ENCODE measurements at places on chromosomes 16 and 17.

- no peak for DNase-seq
Measured at GRCh38 chr17:77410470-77410869, 269.7 kb downstream of the SEC14L1 start.

GRCh38 chr16:74071996-74072535 is 224.5 kb upstream of the PSMD7 start:
- no peak for DNase-seq

DNA sequence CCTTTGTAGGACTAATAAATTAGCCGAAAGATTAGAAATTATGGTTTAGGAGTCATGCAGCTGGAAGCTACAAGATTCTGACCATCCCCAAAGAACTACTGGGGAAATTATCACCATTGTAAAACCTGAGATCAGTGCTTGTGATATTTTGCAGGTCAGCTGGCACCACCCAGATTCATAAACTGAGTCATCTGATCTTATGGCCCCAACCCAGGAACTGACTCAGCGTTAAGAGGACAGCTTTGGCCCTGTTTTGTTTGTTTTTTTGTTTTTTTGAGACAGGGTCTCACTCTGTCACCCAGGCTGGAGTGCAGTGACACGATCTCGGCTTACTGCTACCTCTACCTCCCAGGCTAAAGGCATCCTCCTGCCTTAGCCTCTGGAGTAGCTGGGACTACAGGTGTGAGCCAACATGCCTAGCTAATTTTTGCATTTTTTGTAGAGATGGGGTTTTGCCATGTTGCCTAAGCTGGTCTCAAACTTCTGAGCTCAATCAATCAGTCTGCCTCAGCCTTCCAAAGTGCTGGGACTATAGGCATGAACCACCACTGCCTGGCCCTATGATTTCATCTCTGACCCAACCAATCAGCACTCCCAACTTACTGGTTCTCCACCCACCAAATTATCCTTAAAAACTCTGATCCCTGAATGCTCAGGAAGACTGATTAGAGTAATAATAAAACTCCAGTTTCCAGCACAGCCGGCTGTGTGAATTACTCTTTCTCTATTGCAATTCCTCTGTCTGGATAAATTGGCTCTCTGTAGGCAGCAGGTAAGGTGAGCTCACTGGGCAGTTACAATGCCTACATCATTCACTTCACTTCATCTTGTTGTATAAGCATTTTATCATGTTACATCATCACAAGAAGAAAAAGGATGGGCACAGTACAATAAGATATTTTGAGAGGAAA is 79.4 kb upstream of the KSR1 start:
- no peak for DNase-seq

DNA sequence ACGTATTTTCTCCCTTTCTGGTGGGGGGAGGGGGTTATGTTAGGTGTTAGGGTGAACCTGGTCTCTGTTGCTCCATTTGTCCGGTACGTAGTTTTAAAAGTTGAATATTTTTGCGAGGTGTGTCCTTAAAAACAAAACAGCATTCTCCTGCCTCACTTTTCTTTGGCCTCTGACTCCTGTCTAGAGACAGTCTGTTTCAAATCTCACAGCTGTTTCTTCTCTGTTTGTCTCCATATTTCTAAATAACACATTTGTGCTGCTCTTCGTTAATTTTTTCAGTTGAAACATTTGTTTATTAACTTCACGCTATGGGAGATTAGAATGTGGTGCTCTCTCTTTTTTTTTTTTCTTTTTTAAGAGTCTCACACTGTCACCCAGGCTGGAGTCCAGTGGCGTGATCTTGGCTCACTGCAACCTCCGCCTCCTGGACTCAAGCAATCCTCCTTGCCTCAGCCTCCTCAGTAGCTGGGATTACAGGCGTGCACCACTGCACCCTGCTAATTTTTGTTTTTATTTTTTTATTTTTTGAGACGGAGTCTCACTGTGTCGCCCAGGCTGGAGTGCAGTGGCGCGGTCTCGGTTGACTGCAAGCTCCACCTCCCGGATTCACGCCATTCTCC is 31.7 kb downstream of the RPA1 start:
- DNase-seq, result no peak

- no peak for DNase-seq
Measured at GRCh38 chr16:77416939-77417480, 17.8 kb downstream of the ADAMTS18 start.

GRCh38 chr16:57519796-57520360 is 16.5 kb downstream of the CCDC102A start:
- peak; percentile 23 for DNase-seq

- no peak for DNase-seq
Measured at GRCh38 chr17:37766971-37767370, 22.1 kb upstream of the HNF1B start.

DNA sequence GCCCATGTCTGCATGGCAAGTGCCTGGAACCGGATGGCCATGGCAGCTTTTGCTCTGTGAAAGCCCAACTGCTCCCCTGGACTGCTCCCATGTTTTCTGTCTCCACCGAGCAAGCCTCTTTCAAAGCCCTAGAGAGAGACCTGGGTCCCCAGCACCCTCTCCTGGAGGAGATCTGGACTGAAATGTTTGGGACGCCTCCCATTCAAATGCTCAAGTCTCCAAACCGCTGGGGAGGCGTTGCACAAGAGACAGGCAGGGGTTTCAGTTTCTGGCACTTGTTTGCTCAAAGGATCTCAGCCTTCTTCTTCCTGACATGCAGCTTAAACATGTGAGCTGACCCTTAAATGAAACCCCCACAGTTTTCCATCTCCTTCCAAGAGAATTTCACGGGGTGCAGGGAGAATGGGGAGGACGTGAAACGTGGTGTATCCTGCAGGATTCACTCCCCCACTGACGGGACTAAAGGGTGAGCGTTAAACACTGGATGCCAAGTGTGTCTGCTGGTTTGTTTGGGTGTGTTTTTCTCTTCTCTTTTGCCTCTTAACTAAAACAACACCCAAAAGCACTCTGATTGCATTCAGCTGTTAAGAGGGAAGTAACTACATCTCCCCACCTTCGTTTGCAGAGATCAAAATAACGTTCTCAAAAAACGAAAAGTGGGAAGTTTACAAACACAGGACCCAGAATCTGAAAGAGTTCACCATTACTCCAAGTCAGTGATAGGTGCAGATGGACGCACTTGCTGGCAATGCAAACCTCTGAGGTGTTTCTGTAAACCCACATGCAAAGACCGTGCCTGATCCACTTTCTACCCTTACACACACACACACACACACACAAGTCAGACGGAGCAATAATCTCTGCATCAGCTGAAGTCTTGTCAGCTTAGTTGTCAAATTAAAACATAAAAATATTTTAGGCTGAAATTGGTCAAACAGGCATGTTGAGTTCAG is 256.9 kb downstream of the C16orf95 start:
- no peak for DNase-seq

DNA sequence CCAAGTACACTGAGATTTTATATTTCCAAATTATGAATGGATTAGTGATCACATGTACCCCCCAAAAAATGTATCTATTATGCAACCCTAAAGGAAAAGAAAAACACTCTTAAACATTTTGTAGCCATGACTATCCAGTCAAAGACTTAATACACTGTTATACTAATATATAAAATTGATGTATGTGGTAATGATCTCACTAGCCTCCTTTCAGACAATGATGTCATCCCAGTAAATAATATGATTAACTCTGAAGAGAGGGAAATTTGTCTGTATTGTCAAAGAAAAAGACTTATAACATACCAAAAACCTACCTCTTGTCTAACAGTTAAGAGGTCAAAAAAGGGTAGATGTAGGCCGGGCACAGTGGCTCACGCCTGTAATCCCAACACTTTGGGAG is 80.7 kb downstream of the USP32 start:
- DNase-seq, result no peak

DNA sequence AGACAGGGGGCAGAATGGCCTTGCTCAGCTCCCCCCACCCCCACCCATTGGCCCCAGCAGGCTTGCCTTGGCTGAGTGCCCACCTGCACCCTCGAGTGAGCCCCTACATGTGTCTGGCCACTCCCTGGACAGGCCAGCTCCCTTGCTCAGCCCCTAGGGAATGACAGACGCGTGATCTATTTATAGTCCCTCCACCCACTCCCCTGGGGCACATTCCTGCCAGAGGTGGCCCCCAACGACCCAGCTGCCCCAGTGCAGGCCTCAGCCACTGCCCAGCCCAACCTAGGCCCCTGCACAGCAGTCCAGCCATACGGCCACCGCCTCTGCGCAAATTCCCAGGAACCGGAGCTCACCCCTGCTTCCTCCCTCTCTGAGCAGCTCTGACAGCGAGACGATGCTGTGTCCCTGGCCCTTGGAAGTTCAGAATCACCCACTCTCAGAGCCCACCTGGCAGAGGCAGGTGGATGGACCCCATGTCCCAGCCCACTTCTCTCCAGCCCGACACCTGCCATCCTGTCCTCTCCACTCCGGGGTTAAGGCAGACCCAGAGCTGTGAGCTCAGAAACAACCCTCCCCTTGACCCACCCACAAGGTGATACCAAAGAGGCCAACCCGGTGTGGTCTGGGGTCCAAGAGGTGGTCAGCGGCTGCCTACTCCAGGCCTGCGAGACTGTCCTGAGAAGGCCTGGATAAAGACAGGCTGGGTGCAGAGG is 11.5 kb upstream of the P2RX1 start:
- DNase-seq, result no peak

DNA sequence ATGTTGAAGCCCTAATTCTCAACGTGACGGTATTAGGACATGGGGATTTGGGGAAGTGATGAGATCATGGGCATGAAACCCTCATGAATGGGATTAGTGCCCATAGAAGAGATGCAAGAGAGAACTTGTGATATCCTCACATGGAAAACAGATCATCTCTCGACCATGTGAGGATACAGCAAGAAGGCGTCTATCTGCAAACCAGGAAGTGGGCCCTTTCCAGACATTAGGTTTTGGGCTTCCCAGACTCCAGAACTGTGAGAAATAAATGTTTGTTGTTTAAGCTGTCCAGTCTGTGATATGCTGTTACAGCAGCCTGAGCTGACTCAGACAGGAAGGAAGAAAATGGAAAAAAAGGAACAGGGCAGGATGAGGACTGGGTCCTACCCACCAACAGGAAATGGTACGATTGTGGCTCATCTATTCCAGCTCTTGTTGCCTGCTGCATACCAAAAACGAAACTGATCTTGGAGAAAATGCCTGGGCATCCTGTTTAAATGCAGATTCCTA is 21.9 kb upstream of the SSTR2 start:
- DNase-seq, result peak; percentile 27

GRCh38 chr17:77019893-77020379 is 120.8 kb upstream of the SEC14L1 start:
- DNase-seq, result no peak

GRCh38 chr16:22684574-22685458 is 129.1 kb upstream of the HS3ST2 start:
- DNase-seq, result peak; percentile 36

GRCh38 chr16:69260019-69260418 is 51.1 kb upstream of the VPS4A start:
- no peak for DNase-seq

DNA sequence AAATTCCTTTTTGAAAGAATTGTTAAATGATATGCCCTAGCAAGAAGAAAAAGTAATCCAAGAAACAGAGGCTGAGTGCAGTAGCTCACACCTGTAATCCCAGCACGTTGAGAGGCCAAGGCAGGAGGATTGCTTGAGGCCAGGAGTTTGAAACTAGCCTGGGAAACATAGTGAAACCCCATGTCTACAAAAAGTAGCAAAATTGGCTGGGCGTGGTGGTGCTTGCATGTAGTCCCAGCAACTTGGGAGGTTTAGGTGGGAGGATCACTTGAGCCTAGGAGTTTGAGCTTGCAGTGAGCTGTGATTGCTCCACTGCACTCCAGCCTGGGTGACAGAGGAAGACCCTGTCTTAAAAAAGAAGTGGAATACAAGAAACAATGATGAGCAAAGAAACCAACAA is 56.1 kb downstream of the NT5M start:
- no peak for DNase-seq

GRCh38 chr16:28538733-28539596 is at the start of gene NUPR1:
Gene NUPR1 (minus strand): TSS chr16:28538974. CDS start chr16:28538907, 67 bp downstream.
- DNase-seq, result no peak

DNA sequence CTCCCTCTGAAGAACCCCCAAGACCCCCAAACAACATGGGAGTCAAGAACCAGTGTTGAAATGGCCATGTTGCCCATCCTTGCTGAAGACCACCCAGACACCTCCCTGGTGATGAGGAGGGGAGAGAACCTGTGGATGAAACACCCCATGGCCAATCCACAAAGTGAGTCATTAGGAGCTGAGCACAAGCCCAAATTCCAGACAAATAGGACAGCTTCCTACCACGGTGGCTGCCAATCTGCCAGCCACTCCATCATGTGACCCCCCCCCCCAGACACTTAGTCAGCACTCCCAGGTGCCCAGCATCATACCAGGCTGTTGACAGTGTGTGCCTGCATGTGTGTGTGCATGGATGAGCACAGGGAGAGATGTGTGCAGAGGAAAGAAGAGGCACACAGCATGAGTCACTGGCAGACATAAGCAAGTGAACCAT is 26.4 kb upstream of the RPL38 start:
- peak; percentile 46 for DNase-seq

DNA sequence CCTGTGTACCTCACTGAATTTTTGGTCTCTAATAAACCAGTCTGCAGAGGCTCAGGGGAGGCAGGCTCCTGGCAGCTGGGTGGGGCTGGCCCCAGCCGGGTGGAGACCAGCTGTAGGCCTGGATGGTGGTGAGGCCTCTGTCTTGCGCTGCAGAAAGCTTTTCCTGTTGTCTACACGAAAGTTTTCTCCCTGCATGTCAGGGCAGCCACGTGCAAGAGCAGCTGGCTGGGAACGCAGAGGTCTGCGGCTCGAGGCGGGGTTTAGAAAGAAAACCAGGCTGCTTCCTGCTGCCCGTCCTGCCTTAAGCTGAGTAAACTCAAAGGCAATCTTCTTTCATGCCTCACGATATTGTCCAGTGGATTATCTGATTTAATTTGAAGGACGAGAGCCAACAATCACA is 2.4 kb downstream of the SERPINF1 start:
- peak; percentile 51 for DNase-seq

GRCh38 chr17:12104831-12105230 is 84.2 kb downstream of the MAP2K4 start:
- DNase-seq, result no peak

- peak; percentile 56 for DNase-seq
Measured at GRCh38 chr16:90057738-90058173, 19.4 kb downstream of the PRDM7 start.

DNA sequence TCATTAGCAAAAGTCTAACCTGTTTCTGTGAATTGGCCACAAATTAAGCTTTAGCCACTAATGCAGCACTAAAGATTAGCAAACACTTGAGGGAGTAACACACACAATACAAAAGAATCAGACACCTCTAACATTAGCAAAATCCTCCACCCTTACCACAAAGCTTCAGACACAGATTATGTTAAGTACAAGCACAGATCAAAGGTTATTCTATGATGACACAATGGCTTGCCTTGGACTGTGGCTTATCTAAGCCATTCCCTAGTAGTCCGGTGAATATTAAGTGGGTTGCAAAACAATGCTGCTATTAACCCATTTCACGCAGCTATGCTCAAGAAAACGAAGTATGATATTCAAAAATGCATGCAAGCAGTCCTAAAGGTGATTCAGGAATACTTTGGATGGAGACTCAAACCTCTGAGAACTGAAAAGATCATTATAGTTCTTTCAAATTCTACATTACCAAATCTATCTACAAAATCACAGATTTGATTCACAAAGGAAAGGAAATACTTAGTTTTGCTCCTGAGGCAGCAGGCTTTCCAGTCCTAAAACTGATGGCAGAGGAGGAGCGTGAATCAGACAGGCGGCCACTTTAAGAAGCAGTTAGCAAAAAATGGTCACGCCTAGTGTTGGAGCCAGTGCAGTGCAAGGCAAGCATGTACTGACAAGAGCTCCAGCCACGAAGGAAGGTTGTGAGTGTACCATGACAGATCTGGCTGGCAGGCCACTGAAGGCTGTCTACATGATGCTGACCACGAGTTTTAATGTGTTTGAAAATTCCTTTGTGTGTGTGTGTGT is 67.2 kb downstream of the PARN start:
- peak; percentile 79 for DNase-seq

Measured in SW480 (cell line).